Osteocyte (in vitro differentiated cells): ENCODE measurements at places on chromosomes 3 and 15. TPM values are rescaled to one million over a fixed set of nuclear protein-coding genes. Genes with fewer than 3 reads are reported as not detected.

DNA sequence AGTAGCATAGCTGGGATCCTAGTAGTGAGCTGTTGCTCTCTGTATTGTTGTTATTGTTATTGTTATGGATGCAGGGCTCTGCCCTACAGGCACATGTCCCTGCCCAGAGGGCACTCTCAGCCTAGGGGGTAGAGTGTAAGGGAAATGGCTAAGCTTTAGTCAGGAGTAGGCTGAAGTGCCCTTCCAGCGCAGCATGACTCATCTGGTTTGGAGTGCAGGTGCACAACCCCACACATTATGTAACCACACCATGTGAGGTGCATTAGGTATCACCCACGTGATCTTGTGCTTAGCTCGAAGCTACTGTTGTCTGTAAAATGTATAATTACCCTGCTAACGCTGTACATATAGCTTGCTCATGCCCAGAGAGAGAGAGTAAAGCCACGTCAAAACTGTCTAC lies 48.3 kb upstream of the TIPARP start:
- DNase-seq = no peak

DNA sequence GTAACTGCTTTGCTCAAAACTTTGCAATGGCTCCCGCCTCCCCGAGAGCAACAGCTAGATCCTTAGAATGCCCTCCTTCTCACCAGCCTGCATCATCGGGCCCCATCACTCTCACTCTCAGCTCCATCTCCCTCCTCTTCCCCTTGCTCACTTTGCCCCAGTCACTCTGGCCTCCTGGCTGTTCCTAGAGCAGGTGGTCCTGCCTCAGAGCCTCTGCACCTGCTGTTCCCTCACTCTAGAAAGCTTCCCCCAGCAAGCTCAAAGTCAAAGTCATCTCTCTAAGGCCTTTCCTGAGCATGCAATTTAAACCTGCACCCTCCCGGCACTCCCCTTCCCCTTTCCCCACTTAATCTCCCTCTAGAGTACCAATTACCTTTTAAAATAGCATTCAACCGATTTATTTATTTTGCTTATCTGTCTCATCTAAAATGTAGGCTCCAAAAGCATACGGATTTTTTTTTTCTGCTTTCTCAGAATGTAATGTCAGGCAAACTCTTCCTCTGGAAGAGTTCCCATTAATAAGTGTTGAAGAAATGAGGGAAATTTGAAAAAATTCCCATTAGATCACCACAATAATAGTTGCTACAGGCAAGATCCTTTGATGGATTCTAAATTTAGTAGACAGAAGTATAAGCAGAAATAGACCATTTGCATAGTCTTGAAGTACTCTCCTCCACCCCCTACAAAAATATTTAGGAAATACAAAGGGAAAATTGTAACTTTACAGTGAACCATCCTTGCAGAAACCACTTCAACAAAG lies 15.9 kb upstream of the HES1 start:
- no peak for DNase-seq

DNA sequence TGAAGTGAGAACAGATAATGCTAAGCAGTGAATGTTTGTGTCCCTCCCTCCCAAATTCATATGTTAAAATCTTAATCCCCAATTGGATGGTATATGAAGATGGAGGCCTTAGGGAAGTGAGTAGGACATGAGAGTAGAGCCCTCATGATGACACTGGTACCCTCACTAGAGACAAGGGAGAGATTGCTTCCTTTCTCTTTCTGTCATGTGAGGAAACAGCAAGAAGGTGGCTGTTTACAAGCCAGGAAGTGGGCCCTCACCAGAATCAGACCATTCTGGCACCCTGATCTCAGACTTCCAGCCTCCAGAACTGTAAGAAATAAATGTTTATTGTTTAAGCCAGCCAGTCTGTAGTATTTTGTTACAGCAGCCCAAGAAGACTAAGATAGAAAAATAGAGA lies 209.5 kb downstream of the SATB1 start:
- DNase-seq = no peak

GRCh38 chr3:66717806-66718205 lies 217.0 kb upstream of the LRIG1 start:
- DNase-seq = no peak

The SLC26A6 gene
- 63.8 and 66.2 TPM in 2 replicates for total RNA-seq

GRCh38 chr3:69142090-69142489 lies 19.7 kb upstream of the LMOD3 start:
- DNase-seq = no peak

- no peak for DNase-seq
These were observed 203.1 kb downstream of the KLHL25 start for GRCh38 chr15:85591622-85592021.

- no peak for DNase-seq
These were observed 22.9 kb downstream of the BBX start for GRCh38 chr3:107545680-107546120.

- DNase-seq = peak; percentile 91
These were observed 1.3 kb downstream of the ARL6IP5 start for GRCh38 chr3:69085833-69086722.

- DNase-seq = no peak
These were observed 631.6 kb upstream of the KCNMB2 start for GRCh38 chr3:177904621-177905020.

The CCR9 gene
- total RNA-seq = not detected in 2 replicates

GRCh38 chr3:13023235-13023970 lies 49.8 kb downstream of the IQSEC1 start:
- DNase-seq = no peak

GRCh38 chr3:59251869-59252268 lies 202.0 kb upstream of the CFAP20DC start:
- no peak for DNase-seq

GRCh38 chr15:67853454-67853853 lies 13.6 kb upstream of the RNU6-1 start:
- DNase-seq = no peak

DNA sequence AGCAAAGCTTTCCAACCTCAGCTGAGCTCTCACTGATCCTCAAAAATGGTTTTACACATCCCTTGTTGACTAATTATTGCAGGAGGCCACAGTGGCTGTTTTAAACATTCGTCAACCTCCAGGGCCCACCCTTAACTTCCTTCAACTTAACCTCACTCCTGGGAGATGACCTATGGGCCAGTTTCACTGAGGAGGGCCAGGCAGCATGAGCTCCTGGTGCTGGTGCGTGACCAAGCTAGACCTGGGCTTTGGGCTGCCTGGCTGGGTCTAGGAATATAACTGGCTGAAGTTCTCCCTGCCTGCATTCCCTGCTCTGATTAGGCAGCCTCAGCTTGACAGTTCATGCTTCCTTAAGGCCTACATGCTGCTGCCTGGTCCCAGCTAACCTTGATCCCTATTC lies 273.7 kb upstream of the ATP11B start:
- DNase-seq = no peak

The TTLL13 gene
- total RNA-seq = not detected in 2 replicates

The EXD1 gene
- total RNA-seq = not detected in 2 replicates

- no peak for DNase-seq
These were observed 280.9 kb downstream of the FOXP1 start for GRCh38 chr3:71302604-71303003.

DNA sequence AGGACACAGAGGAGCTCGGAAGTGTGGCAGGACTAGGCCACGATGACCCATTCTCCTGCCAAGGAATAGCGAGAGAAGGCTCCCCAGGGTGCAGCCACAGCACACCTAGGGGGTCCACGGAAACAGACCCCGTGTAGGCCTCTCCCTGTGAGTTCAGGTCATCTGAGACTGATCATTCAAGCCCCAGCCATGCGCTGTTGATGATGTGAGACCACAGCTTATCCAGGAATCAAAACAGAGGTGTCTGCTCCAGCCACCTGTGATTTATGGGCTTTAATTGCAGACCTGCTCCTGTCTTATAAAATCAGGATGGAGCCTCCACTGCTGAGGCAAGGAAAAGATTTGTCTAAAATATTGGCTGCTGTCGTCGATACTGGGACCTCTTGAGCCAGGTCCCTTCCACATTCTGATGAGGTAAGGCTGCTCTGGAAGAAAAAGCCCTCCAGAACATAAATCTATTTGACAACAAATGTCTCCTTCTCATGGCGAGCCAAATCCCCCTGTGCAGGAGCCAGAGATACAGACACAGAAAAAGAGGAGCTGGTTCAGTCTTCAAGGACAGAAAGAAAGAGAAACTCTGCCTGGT lies 186.7 kb downstream of the TJP1 start:
- DNase-seq = peak; percentile 69

- DNase-seq = no peak
These were observed 36.2 kb downstream of the GLB1 start for GRCh38 chr3:33060609-33061337.

GRCh38 chr3:129421236-129421883 lies 7.1 kb downstream of the EFCAB12 start:
- DNase-seq = no peak

DNA sequence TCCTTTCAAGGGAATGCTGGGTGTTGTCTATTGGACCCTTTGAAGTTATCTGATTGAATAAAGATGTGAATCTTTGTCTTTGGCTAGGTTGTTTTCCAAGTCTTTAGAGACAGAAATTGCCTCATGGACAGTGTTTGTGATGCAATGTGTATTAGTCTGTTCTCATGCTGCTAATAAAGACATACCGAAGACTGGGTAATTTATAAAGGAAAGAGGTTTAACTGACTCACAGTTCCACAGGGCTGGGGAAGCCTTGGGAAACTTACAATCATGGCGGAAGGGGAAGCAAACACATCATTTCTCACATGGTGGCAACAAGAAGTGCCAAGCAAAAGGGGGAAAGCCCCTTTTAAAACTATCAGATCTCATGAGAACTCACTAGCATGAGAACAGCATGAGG lies 88.8 kb upstream of the PLXND1 start:
- DNase-seq = no peak

The MYZAP gene
- total RNA-seq = 1.4 and 1.5 TPM in 2 replicates

The C3orf52 gene
- total RNA-seq = 1.0 and 1.4 TPM in 2 replicates

- no peak for DNase-seq
These were observed 273.6 kb downstream of the MECOM start for GRCh38 chr3:169389925-169390253.

GRCh38 chr15:101697488-101697887 lies 26.8 kb downstream of the TARS3 start:
- DNase-seq = peak; percentile 3

DNA sequence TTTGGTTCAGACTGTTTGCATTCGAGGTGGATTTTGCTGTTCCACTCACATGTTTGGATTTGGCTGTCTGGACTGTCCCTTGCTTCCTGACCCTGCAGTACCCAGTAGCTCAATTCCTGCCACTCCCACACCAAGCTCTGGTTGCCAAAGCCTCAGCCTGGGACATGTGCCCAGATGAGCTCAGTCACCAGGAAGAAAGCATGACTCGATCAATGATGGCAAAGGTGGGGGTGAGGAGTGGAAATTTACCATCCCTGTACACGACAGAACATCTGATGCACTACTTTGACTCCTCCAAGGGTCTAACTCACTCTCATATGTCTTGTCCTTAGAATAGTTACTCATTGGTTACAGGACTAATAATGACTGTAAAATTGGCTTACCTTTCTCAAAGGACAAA lies 45.2 kb downstream of the ZNF385D start:
- no peak for DNase-seq

The CAMKV gene
- not detected in 2 replicates for total RNA-seq

DNA sequence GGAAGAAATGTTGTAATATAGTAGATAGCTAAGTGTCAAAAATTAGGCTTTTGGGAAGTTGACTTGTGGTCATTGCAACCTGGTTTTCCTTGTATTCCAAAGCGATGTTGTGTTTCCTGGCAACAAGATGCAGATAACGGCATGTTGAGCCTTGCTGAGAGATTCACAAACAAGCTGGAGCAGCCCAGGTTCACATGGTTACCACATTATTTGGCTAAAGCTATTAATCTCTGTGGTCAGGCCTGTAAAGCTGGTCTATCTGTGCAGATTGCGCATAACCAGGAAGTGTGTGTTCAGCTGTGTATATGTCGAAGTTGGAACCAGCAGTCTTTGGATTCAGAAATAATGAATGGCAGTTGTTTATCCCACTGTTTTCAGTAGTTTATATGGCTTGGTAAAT lies 6.6 kb downstream of the TIPARP start:
- DNase-seq = no peak

DNA sequence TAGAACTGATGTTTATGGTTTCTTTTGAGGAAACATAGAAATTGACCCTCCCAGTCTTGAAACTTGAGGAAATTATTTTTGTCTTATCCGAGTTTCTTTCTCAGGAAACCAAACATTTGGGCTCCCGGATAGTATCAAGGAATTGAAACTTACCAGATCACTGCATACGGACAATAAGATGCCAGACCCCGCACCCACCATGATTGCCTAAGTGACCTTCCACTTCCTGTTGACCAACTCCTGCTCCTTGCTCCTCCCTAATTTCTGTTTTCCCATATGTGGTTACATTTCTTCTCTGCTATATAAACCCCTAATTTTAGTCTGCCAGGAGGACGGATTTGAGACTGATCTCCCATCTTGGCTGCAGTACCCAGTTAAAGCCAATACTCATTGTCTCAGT lies 118.4 kb upstream of the TPRG1 start:
- no peak for DNase-seq

DNA sequence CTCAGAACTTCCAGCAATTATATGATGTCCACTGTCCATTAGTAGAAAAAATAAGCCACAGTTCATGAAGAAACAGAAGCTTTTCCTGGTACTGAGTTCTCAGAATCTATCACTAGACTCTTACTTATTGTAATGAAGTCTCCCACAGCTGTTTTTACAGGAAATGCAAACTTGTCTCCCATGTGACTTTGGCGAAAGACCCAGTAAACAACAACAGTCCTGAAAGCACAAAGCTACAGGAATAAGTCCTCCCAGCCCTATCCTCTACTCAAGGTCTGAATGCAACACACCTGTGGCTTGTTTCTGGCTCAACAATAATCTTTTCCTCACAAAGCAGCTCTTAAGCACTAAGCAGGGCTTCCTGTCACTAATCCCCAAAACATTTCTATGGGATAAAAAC lies 55.9 kb downstream of the EOMES start:
- DNase-seq = no peak

GRCh38 chr15:63198371-63199250 lies 9.2 kb downstream of the RAB8B start:
- no peak for DNase-seq

- no peak for DNase-seq
These were observed 74.6 kb upstream of the GOLGA8J start for GRCh38 chr15:30008156-30008555.

The MOBP gene
- total RNA-seq = not detected in 2 replicates

The GOLGA6L10 gene
- 1.6 and 2.9 TPM in 2 replicates for total RNA-seq

DNA sequence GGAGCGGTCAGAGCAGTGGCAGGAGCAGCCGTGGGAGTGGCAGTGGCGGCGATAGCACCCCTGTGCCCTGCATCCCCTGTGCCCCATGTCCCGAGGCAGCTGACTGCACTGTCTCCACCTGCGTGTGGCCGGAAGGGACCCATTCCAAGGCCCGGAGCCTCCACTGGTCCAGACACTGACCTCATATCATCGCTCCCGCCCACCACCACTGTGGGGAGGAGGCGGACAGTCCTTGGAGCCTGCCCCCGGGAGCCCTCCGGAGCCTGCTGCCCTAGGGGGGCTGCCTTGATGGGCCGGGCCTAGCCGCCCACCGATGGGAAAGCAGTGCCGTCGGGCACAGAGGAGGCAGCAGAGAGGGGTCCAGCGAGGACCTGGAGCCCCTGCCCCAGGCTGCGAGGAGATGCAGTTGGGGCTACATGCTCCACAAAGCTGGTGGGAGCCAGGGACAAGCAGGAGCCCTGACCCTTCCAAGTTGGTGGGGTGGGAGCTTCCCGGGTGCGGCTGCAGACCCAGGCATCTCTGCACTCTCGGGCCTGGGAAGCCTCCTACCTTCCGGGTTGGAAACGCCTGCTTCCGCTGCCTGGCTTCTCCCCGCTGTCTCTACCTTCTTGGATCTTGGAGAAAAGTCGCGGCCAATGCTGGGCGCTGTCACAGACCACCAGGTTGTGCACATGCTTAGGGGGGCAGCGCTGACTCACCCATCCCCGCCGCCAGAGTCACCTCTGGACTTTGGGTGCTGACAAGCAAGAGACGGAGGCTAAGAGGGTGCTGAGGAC lies 283.2 kb upstream of the ROBO1 start:
- DNase-seq = no peak

The SLC35G2 gene
- total RNA-seq = 7.1 and 7.3 TPM in 2 replicates

The TMEM108 gene
- total RNA-seq = 3.7 and 5.1 TPM in 2 replicates
